CD4-positive, alpha-beta T cell treated with Interleukin-21 for 1 hour (primary cell): ENCODE measurements at places on chromosomes 7 and 10.

- no peak for DNase-seq
Observed at GRCh38 chr10:57506414-57507094, 761.1 kb downstream of the IPMK start.

GRCh38 chr7:27906385-27907091 is 166.6 kb downstream of the TAX1BP1 start:
- no peak for DNase-seq

- peak; percentile 50 for DNase-seq
Observed at GRCh38 chr10:124612611-124613498, 131.3 kb downstream of the FAM53B start.

GRCh38 chr7:138746073-138746472 is 44.9 kb upstream of the SVOPL start:
- no peak for DNase-seq

GRCh38 chr10:63671317-63671937 is 150.2 kb downstream of the REEP3 start:
- no peak for DNase-seq

DNA sequence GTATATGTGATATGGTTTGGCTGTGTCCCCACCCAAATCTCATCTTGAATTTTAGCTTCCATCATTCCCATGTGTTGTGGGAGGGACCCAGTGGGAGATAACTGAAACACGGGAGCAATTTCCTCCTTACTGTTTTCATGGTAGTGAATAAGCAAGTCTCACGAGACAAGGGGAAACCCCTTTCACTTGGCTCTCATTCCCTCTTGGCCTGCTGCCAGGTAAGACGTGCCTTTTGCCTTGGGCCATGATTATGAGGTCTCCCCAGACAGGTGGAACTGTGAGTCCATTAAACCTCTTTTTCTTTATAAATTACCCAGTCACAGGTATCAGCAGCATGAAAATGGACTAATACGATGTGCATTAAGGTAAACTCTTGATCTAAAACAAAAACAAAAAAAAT is 357.1 kb upstream of the AOAH start:
- DNase-seq: peak; percentile 5

DNA sequence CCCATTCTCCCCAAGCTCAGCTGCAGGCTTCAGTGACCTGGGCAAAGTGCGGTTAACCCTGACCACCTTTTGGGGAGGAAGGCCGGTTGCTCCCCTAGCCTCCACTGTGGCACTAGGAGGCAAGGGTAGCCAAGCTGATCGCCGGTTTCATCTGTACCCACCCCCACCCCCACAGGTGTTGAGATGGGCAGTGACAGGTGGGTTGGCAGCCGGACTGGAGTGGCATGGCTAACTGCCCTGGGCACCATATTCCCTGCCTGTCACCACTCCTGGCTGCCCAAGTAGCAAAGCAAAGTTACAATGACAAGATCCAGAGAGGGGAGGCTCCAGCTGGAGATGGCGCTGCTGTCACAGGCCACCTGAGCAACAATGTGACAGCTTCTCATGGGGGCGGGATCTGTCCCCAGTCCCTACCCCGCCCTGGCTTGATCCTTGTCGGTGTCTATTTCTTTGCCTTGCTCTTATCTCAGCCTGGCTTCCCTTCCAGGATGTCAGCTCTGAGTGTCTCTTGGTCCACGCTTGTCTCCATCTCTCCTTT is 27.0 kb upstream of the BMS1 start:
- DNase-seq: no peak

- DNase-seq: no peak
Observed at GRCh38 chr10:49297818-49298670, 926 bp upstream of the C10orf71 start.

GRCh38 chr10:73979809-73980433 is 18.0 kb upstream of the VCL start:
- no peak for DNase-seq

GRCh38 chr7:86949052-86949778 is 110.2 kb downstream of the ELAPOR2 start:
- DNase-seq: no peak

- DNase-seq: no peak
Observed at GRCh38 chr7:45203936-45204445, 46.4 kb downstream of the RAMP3 start.

- no peak for DNase-seq
Observed at GRCh38 chr10:1465418-1465911, 271.9 kb downstream of the ADARB2 start.

DNA sequence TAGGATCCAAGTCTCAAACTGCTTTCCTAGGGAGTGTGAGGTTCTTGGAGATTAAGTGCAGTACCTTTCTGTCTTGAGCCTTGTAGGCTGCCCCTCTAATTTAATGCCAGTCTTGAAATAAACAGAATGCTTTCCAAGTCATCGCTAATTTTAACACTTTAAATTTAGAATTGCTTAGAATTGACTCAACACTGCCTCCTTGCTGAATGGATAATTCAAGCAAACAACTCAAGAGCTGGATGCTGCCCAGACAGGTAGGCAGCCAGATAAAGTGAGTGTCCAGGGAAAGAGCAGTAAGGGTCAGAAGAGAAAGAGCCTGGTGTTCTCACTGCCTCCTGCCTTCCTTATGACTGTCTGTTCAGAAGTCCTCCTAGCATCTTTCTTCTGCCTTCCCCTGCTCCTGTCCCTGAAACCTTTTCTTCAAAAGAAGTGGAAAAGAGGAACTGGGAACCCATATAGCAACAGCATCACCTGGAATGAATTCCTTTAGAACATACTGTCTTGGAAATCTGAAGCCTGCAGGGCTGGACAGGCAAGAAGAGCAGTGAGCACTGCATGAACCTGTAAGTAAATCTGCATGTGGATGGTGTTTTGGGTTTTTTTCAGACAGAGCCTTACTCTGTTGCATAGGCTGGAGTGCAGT is 3.1 kb upstream of the GOT1 start:
- no peak for DNase-seq

DNA sequence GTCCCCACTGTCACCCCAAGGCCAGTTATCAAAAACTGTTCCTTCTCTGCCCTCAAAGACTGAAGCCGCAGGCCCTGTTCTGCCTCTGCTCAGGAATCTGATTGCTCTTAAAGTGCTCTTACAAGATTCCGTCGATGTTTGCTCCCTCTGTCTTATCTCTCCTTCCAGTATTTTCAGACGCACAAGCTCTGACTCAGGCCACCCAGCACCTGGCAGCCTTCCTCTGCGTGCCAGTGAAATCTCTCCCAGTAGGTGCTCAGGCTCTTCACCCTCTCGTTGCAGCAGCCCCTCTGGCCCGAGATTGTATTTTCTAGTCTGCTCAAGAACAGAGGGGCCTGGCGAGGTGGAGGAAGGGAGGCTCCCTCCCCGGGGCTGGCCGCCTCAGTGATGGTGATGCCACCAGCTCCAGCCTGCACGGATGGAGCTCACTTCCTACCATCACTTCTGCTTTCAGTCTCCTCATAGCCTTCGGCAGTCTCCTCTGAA is 276.2 kb downstream of the USP6NL start:
- DNase-seq: no peak

DNA sequence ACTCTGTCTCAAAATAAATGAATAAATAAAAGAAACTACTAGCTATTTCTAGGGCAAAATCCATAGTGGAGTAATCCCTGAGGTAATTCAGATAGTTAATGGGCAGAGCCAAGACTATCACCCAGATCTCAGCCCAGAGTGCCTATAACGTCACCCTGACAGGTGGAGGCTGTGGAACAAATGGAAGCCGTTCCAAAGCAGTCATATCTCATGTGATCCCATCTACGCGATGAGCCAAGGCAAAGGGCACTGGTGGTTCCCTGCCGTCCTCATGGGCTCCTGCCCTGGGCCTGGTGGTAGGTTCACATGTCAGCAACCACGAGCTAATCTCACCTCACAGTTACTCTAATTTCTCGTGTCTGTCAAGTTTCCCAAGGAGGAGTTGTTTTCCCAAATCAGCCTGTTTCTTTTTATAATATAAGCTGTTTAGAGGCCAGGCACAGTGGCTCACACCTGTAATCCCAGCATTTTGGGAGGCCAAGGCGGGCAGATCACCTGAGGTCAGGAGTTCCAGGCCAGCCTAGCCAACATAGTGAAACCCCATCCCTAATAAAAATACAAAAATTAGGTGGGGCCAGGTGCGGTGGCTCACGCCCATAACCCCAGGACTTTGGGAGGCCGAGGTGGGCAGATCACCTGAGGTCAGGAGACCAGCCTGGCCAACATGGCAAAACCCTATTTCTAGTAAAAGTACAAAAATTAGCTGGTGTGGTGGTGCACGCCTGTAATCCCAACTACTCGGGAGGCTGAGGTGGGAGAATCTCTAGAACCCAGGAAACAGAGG is 22.5 kb upstream of the ASCC1 start:
- DNase-seq: no peak

- no peak for DNase-seq
Observed at GRCh38 chr10:94075506-94075905, 81.8 kb downstream of the PLCE1 start.

- no peak for DNase-seq
Observed at GRCh38 chr10:117360994-117361667, 14.1 kb downstream of the PDZD8 start.

DNA sequence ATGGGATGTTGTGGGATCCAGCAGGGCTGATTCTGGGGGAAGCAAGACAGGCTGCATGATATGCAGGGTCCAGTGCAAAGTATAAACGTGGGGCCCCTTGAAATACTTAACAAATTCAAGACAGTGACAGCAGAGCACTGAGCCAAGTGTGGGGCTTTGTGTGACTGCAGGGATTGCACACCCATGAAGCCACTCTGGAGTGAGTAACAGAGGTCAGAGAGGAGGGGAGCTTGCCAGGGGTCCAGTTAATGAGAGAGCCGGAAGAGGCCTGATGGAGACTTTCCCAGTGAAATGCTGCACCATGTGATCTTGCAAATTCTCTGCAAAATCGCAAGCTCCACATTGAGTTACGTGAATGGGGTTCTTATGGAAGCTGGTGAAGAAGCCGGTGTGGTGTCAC is 5.6 kb downstream of the NPVF start:
- no peak for DNase-seq

DNA sequence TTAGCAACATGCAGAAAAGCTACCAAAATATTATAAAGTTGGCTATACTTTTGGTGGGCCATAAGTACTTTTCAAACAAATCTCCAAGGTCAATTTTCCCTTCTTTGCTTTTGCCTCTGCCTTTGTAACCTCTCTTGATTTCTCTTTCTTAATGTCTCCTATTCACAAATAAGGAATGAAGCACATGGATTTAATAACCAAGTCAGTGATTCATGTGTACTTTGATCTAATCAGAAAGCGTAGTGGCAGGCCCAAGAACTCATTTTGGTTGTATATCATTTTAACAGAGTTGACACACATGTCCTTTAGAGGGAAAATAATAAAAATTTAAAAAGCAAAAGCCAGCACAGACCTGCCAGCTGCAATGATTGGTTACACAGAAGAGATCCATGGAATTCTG is 93.7 kb downstream of the FZD1 start:
- DNase-seq: no peak
